ENCODE measurements at places on chromosomes 16 and 17.
A peak's percentile ranks its signal among the peaks of the same experiment; 100 is the strongest.

- no peak for DNase-seq
Measured at GRCh38 chr17:69431835-69432234, 17.3 kb downstream of the MAP2K6 start.

DNA sequence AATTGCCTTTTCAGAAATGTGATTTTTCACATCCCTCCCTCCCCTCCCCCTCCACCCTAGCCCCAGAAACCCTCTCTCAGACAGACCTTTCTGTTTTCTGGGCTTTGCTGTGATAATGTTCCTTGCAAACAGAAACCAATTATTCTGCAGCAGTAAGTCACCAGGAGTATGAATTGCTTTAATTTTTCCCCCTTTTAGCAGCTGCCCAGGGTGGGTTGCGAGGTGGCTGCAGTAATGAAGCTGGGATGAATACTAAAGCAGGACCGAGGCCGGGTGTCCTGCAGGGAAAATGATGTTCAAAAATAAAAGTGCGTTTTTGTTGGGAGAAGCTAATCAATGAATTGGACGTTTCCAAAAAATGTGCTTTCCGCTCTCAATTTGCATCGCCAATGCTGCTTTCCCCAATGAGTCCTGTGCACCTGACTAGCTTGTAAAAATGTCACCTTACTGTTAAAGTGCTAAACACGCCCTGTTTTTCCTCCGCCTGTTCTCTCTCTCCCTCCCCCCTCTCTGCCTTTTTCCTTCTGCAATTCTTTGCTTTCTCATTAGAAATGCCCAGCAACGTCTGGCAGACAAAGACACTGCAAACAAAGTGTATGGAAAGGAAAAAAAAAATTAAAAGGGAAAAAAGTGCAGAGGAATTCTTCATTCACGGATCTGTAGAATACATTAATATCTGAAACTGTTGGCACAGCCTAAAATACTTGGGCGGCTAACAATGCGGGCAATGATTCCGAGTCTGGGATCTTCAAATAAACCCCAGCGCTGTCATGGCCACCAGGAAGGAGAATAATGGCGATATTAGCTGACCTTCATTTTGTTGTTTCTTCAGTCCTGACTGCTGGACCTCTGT, 244.1 kb downstream of the STX8 start:
- no peak for DNase-seq

GRCh38 chr17:53934931-53935330, 112.2 kb downstream of the KIF2B start:
- DNase-seq = no peak

DNA sequence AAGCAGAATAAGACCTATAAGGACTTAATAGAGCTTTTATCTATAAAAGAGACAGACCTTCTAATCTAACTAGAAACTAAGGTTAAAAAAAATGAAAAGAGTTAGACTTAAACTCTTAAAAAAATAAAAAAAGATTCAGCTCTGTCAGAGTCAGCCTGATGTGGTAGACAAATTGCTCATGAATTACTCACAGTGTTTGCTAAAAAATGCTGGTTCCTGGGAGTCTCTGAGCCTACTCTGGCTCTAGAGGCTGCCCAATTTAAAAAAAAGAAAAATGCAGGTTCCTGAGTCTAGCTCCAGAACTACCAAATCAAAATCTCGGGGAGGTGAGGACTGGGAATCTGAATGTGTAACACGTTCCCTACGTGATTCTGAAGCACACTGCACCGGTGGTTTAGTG, 18.1 kb downstream of the SOST start:
- DNase-seq = no peak

DNA sequence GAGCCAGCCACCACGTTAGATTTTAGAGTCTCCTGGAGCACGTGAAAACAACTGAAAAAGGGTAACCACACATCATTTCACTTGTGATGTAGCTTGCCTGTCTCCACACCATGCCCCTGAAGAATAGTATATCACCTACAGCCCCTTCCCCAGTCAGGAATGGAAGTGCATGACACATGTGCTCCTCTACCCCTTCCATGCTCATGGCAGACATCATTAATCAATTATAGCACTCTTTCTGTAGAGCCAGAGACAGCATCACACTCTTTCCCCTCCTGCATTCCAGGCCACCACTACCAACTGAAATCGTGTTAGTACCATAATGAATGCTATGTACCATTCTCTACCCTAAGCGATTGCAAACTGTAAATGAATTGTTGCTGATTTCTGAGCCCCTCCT, 113.5 kb upstream of the PLCG2 start:
- no peak for DNase-seq

- no peak for DNase-seq
Measured at GRCh38 chr16:5001571-5001970, 32.2 kb downstream of the NAGPA start.

DNA sequence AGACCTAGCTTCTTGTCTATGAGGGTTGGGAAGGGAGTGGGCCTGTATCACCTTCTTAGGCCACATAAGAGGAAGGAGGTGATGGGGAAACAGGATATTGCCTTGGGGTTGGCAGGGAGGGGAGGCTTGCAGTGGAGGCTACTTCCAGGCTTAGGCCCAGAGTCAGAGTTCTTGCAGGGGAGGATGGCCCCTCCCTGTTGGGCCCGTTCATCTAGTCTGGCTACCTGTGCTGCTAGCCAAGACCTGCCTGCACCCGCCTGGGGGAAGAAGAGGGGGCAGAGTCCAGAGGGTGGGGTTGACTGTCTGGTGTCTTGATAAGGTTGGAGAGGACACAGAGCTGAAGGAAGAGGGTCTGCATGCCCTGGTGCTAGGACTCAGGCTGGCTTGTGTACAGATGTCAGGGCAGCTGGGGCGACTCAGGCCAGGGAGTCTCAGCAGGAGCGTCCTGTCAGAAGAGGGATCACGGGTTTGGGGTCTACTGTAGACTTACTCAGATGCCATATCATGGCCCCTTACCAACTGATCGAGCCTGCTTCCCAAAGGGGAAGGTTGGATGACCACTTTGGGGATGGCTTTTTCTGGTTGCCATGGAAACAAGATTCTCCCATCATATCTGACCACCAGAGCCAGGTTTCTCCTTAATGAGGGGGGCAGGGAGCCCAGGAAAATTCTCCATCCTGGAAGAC, 5.3 kb downstream of the KDM6B start:
- no peak for DNase-seq

- peak; percentile 26 for DNase-seq
Measured at GRCh38 chr17:57355090-57355859, 99.0 kb downstream of the MSI2 start.

GRCh38 chr16:54796211-54796610, 134.5 kb upstream of the IRX5 start:
- no peak for DNase-seq

DNA sequence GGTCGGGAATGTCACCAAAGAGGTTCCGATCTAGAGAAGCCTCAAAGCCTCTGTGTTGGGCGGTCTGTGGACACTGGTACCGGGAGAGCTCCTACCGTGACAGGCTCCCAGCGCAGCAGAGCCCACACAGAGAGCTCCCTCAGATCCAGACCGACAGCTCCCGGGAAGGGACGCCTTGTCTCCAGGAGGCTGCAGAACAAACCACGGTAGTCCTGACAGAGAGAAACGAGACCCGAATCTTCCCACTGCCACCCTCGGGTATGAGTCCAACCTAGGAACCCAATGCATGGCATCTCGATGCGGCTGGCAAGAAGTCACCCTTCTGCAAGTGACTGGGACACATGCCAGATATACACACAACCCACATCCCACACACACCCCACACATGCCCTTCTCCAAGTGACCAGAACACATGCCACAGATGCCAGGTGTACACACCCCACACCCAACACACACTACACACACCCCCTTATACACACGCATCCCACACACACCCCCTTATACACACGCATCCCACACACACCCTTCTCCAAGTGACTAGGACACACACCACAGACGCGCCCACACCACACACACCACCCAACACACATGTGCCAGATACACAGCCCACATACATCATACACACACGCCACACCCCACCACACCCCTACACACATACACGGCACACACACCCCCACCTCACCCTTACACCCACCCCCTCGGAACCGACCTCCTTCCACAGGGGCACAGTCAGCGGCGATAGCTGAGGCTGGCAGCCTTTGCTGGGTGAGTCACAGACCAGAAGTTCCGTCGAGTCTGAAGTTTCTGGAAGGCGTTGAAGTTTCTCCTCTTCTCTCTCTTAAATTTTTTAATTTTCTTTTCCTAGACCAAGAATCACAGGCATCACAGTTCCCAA, 15.9 kb upstream of the CYTH1 start:
- DNase-seq = no peak

DNA sequence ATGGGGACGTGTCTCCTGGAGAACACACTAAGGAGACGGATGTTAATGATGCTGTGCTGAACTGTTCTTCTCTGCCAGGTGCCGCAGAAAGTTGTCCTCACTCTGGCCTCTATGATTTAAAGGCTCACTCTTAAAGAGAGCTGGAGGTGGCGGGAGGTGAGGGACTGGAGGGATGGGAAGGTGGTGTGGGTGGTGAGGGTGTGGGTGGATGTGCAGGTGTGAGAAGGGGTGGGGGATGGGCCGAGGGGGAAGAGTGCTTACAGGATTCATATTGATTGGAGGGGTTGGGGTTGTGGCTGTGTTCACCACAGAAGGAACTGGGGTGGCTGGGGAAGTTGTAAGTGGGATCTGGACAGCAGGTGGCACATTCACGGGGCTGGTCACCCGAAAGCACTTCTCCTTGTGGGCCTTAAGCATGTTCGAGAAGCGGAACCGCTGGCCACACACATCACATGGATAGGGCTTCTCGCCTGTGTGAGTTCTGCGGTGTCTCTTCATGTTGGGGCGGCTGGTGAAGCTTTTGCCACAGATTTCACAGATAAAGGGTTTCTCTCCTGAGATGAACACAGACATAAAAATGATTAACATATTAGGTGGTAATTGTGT, 63.6 kb downstream of the ZNF652 start:
- DNase-seq = no peak

DNA sequence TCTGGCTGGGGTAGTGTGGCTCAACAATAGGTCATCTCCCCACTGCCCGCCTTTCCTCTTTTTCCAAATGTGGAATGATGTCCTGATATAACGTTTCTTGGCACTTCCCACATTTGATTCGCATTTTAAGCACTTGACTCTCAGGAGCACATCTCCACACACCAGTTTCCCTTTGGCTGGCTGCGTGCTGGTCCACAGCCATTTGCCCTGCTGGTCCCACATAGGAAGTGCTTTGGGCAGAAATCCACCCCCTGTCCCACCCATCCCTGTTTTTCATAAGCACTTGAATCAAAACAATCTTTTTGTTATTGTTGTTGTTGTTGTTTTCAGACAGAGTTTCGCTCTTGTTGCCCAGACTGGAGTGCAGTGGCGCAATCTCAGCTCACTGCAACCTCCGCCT, 24.0 kb upstream of the TNFRSF13B start:
- no peak for DNase-seq

DNA sequence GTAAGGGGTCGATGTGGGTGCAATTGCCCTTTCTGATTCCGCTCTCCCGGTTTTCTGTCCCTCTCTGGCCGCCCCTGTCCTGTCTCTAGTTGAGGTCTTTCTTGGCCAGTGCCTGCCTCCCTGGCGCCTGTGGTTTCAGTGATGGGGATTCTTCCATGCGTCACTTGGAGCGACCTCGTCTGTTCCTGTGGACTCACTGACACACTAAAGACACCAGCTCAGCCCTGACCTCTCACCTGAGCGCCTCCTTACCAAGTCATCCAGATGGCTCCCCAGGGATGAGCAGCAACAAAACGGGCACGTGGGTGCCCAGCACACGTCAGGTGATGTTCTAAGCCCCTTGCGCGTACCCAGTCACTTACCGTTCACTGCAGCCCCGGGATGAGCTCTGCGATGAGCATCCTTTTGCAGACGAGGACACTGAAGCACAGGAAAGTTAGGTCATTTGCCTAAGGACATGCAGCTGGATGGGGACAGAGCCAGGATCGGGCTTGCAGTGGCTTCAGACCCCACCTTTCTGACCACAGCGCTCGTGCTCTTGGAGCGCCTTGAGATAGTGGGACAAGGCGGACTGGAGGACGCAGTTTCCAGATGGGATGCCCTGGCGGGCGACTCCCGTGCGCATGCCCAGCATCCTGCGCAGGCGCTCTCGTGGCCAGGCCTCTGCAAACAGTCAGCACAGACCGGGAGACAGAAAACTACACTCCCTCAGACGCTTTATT, 11.5 kb upstream of the LGALS3BP start:
- no peak for DNase-seq

DNA sequence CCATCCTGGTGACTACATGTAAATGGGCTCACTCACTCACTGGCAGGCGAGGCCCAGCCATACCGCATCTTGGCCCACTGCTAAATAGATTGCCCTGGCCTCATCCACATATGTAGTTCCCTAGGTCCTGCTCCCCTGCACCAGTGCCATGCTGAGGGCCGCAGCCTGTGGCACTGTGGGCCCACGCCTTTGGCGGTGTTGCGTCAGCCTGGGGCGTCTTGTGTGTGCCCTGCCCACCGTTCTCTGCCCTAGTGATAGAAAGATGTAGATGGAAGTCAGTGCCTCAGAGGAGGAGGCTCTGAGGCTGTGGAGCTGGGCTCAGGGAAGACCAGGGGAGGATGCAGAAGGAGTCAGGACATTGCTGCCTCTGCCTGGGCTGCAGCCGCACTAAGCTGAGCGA, 18.9 kb downstream of the C17orf75 start:
- DNase-seq = no peak

Measured in Caki2 (cell line).